ENCODE measurements at places on chromosomes 16 and 17.

- DNase-seq: no peak
Measured at GRCh38 chr16:84138824-84139627, 6.0 kb downstream of the HSDL1 start.

DNA sequence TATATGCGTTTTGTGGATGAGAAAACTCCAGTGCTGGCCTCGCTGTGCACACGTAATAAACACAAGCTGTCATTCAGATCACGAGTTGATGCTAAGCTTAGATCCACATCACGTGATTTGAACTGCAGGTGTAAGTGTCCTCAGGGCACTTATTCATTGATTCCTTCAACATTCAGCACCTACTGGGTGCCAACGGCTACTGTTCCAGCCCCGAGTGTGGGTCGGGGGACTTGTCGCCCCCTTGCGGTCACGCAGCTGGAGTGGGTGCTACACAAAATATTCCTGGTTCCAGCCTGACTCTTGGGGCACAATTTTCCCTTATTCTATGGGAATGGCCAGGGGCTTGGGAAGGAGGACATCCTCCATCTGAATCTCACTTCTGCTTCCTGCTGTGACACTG, 29.9 kb upstream of the GINS2 start:
- DNase-seq: no peak

- peak; percentile 50 for DNase-seq
Measured at GRCh38 chr17:76240461-76241203, at the start of gene RNF157. RNF157 (minus strand) TSS chr17:76240493; CDS start chr17:76240240, 253 bp downstream.

DNA sequence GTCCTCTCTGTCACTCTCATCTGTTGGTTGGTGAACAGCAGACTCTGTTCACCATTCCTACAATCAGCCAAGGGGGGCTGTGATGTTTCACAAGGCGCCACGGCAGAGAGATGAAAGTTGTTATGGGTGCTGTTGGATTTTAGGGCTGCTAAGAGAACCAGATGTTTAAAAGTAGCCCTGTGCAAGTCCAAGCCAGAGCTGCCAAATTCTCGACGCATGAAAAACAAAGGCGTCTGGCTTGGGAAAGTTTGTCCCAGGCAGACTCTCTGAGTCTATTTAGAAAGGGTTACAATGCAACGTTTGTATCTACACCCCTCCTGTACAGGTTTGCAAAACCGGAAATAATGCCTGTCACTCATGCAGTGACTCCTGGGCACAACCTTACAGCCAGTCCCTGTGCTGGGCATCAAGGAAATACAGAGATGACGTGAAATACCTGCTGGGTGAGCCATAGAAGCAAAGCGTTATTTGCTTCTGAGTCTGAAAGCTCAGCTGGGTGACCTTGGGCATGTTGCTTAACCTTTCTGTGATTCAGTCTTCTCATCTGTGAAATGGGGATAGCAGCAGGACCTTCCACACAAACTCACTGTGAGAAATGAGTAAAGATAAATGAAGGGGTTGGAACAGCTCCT, 74.8 kb downstream of the XYLT1 start:
- no peak for DNase-seq

DNA sequence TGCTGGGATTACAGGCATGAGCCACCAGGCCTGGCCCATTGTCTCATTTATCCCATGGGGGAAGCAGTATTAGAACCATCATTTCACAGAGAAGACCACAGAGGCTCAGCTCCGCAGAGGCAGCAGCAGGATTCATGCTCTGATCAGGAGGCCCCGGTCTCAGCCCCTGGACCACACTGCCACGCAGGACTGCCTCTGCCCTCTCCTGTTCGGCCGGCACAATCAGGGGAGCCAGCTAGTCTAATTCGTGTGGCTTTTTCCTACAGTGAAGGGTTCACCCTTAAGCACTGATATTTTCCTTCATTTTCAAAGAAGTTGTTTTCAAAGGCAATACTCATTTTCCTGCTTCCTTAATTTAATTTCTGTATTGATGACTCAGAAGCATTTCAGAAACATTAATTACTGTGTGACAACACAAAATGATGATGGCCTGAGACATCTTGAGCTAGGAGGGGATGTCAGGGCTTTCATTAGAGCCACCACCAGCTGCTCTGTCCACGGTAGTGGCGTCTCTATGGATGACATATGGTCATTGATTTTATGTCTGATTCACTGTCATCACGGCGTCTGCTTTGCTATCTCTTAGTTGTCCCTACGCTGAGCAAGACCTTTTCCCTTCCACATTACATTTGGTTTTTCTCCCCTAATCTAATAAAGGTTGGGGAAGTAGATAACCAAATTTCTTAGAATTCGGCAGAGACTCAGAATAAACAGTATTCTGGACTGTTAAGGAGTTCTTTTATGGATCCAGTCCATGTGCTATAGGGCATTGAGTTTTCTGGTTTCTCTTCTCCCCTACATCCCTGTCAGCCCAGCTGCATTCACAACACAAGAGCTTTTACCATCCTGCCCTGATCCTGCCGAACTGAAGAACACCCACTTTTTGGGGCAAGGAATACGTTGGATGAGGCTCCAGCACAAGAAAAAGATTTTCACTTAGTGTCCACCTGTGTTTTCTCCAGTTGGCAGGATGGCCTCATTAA, 314.0 kb downstream of the SLC39A11 start:
- no peak for DNase-seq

GRCh38 chr17:67725373-67725791, 7.6 kb downstream of the NOL11 start:
- DNase-seq: no peak

DNA sequence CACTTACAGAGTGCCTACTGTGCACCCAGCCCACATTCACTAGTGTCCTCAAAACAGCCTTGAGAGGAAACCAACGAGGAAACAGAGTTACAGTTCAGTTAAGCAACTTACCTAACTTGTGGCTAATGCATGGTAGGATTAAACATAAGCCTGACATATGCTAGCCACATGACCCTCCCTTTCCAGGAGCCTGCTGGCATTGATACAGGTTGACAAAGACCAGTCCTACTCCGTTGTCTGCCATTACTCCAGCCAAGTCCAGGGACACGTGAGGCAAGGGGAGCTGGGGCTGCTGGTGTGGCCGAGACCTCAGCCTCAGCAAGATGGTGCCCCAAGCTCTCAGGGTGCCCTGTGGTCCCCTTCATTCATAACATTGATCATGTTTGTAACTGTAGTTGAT, 37.9 kb downstream of the SNX20 start:
- no peak for DNase-seq

- no peak for DNase-seq
Measured at GRCh38 chr17:38671939-38672720, 2.6 kb downstream of the EPOP start.

DNA sequence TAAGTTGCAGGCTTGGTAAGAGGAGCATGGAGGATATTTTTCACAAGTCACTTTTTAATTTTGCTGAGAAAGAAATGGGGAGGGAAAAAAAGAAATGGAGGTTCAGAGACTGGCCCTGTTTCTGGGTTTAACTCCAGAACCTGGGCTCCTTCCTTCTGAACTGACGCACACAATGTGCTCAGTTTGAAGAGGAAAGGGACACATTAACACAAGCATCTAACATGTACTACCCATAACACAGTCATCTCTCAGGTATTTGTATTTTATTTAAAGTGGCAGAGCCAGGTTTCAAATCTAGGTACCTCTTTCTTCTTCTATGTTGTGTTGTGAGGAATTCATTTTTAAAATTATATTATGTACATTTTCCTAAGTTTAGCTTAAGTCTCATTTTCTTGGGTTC, 5.3 kb upstream of the TMEM100 start:
- no peak for DNase-seq

GRCh38 chr16:24845726-24846547, at the start of gene SLC5A11:
SLC5A11 (plus strand) TSS chr16:24845963; CDS start chr16:24858644, 12,681 bp downstream.
- no peak for DNase-seq

DNA sequence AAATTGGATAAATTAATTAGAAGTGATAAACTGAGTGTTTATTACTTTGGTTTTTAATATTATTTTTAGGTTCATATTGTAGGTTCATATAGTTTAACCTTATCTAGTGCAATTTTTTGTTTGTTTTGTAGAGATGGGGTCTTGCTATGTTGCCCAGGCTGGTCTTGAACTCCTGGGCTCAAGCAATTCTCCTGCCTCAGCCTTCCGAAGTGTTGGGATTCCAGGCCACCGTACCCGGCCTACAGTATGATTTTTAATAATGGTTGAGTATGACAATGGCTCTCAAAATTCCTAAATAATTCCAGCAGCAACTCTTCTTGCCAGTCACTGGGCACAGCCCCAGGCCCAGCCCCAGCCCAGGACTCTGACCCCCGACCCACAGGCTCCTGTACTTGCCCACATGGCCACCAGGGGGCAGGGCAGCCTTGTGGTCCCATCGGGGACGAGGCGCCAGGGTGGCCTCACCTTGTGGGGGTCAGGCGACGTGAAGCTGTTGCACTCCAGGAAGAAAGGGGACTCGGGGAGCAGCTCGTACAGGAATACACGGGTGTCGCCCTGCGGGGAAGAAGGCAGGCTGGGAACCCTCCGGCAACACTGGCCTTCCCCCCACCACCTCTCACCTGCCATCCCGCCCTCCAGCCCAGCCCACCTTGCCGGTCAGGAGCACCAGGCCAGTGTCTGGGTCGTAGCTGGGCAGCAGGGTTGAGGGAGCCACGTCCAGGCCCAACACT, 7.9 kb upstream of the PAM16 start:
- DNase-seq: peak; percentile 41

DNA sequence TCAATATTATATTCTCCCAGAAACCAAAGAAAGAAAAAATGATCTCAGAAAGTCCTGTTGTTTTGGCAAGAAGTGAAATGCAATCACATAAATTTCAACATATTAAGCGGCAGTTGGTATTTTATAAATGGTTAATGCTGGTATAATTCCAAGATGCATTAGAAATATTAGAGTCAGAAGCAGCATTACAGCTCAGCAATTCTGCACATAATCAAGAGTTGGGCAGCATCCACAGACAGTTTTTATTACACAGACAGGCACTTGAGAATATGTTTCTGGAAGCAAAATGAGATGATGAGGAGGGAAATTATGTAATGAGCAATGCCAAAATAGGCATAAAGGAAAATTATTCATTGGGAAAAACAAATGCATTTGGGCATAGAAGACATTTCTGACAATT, 148.1 kb downstream of the KCNJ2 start:
- no peak for DNase-seq

GRCh38 chr17:64282753-64283080, 19.7 kb upstream of the TEX2 start:
- DNase-seq: no peak

DNA sequence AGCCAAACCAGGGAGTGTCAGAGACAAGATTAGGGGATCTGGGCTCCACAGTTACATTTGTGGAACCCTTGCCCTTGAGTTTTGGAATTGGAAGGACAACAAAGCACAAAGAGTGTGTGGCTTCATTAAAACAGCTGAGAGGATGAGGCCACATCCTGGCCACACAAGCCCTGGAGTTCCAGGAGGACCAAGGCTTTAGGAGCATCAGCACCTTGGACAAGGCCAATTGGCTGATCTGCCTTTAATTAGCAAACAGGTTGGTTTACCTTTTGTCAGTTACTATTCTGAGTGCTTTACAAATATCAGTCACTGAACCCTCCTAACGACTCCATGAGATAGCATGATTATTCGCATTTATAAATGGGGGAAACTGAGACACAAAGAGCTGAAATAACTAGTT, 54.7 kb downstream of the SLC6A2 start:
- DNase-seq: no peak

DNA sequence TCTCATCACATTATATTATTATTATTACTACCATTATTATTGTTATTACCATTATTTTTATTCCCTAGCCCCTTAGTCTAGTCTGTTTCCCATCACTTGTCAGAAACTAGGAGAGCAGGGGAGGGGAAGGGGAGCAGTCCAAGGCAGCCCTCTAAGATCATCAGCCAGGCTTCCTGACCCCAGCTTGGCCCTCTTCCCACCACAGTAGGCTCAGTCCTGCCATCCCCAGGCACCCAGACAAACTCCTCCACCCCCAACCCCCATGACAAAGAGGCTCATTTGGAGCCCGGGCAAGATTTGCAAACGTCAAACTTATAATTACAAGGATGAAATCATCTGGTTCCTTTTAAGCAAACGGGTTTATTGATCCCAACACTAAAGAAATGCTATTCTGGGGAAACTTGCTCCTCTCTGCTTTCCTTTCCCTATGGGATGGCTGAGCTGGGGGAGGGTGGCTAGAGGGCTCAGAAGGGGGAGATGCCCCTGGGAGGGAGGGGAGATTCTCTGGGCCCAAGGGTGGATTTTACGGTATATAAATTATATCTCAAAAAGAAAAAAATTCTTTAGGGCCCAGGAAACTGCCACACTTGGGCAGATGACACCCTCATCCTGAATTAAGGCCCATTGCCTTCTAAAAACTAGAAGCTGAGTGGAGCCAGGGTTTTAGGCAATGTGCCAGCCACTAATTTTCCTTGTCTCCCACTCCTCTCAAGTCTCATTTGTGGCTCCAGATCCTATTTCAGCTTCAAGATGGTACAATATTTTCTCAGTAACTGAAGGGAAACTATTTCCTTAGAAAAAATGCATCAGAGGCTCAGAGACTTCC, 4.4 kb upstream of the CBFB start:
- DNase-seq: no peak

GRCh38 chr16:86733546-86734254, 155.4 kb downstream of the FOXL1 start:
- no peak for DNase-seq

- no peak for DNase-seq
Measured at GRCh38 chr16:53792161-53792951, 88.4 kb downstream of the FTO start.

GRCh38 chr16:4461250-4462085, 13.0 kb downstream of the NMRAL1 start:
- DNase-seq: no peak

DNA sequence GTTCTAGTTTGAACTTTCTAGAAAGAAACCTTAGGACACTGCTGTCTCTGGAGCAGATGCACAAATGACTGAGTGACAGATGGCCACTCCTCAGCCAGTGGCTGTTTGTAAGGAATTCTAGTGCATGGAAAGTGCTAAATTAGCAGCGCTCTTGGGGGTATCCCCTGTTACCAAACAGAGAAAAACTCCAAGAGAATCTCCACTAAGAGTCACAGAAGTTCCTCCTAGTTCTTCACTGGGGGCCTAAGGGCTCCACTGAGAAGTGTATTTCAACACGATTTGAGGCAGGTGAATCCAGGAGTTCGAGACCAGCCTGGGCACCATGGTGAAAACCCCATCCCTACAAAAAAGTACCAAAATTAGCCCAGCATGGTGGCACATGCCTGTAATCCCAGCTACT, 18.1 kb upstream of the IRF8 start:
- no peak for DNase-seq

DNA sequence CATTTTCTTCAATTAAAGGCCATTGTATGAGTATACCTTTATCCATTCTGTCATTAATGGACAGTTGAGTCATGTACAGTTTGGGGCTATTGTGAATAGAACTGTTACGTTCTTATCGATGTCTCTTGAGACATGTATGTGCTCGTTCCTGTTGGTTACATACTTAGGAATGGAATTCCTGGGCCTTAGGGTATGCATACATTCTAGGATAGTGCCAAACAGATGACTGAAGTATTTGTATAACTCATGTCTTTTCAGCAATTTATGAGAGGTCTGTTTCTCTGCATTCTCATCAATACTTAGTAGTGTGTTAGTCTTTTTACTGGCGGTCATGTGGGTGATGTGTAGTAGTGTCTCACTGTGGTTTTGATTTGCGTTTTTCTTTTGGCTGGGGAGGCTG, 81.2 kb downstream of the USP22 start:
- DNase-seq: no peak
